Activated naive CD8-positive, alpha-beta T cell treated with anti-CD3 and anti-CD28 coated beads, Interleukin-2, amount 10 ng/mL, durations not matched to agents 7 days and 5 days (primary cell): ENCODE measurements at places on chromosomes 6 and 20. TPM values are rescaled to one million over a fixed set of nuclear protein-coding genes. Genes with fewer than 3 reads are reported as not detected.
A peak's percentile ranks its signal among the peaks of the same experiment; 100 is the strongest.

- H3K27ac ChIP-seq: no peak overlapping the region
- H3K4me3 ChIP-seq: no peak overlapping the region
- DNase-seq: no peak
- H3K36me3 ChIP-seq: no peaks in the 10 kb centered on the region
- no peaks in the 10 kb centered on the region for H3K4me1 ChIP-seq
- H3K27me3 ChIP-seq: no peaks in the 10 kb centered on the region
Measured at GRCh38 chr6:72260489-72260888, 361.4 kb upstream of the KCNQ5 start.

BANF2 gene
- not detected for total RNA-seq

C2 gene
- total RNA-seq: 2.1 TPM

LRRC73 gene
- total RNA-seq: 0.33 TPM

EYA4 gene
- not detected for total RNA-seq

DNA sequence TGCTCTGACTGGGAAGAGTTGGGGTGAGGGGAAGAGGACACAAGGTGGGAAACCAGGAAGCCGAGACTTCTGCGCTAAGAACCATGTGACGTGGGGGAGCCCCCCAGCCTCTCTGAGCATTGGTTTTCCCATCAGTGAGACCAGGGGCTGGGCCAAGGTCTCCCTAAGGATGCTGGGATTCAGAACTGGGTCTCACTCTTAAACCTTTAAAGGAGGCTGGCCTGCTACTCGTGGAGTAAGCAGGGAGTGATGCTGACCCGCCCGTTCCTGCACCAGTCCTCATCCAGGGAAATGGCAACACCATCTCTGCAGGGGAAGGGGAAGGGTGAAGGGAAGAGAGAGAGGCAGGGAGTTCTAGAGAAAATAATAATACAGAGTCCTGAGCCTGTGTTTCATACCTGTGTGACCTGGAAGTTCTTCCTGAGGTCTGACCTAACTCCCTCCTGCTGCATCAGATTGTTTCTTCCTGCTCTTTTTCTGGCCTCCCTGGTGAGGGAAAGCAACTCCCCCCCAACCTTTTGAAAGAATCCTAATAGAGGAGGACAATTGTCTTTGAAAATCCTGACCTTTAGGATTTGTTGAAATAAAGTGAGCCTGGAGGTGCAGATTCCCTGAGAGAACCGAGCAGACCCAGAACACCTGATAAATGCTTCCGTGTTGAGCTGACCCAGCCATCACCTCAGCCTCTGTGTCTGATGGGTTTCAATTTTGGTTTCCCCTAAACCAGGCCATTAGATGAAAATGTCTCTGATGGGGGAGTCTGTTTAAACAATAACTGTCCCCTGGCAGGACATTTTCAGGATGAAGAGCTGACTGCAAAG, 3.0 kb upstream of the GRM4 start:
- peaks cover 6% of the 10 kb centered on the region for H3K4me1 ChIP-seq
- no peak overlapping the region for H3K27ac ChIP-seq
- DNase-seq: peak; percentile 17
- H3K4me3 ChIP-seq: no peak overlapping the region

GRCh38 chr6:88705601-88706000, 257.8 kb downstream of the RNGTT start:
- H3K4me3 ChIP-seq: no peak overlapping the region
- DNase-seq: no peak
- H3K27me3 ChIP-seq: no peaks in the 10 kb centered on the region
- H3K36me3 ChIP-seq: peaks cover 15% of the 10 kb centered on the region
- H3K27ac ChIP-seq: no peak overlapping the region

DNA sequence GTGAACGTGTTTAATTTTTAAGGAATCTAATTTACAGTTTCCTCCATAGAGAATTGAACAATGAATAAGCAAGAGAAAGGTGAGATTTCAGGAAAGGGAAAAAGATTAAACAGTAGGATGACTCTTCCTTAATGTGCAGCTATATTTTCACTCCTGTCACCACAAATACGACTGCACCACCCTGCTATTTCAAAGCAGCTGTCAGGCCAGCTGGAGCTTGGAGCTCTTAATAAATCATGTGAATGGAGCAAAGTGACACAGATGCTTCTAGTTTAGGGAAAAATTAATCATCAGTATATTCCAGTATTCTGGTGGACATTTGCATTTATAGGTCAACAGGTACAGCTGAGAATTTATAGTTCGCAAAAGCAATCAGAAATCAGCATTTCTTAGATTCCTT, 56.5 kb upstream of the PKIB start:
- H3K27me3 ChIP-seq: peaks cover 2% of the 10 kb centered on the region
- DNase-seq: no peak
- H3K36me3 ChIP-seq: no peaks in the 10 kb centered on the region
- no peak overlapping the region for H3K27ac ChIP-seq
- no peak overlapping the region for H3K4me3 ChIP-seq
- no peaks in the 10 kb centered on the region for H3K4me1 ChIP-seq
